Stimulated activated CD8-positive, alpha-beta memory T cell treated with anti-CD3 and anti-CD28 coated beads, Interleukin-4, amount 100 ng/mL, for 4 hours (primary cell): ENCODE measurements at places on chromosomes 5 and 9.

DNA sequence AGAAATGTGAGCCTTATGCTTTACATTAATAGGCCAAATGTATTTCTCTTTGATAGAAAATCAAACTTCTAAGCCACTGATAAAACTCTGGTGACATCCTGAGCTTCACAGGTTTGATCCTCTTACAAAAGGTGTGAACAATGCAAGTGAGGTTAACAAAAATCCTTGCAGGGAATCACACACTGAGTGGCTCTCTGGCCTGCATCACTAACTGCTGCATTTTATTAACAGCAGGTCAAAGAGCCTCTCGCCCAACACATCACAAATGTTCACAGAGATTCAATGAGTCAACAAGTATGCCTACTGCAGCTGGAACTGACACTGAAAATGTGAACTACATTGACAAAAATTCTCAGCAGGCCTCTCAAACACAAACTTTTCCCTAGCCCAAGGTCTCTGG is 122.3 kb downstream of the SEMA5A start:
- no peak for DNase-seq

- no peak for DNase-seq
Measured at GRCh38 chr9:19922476-19923118, 133.8 kb upstream of the SLC24A2 start.

DNA sequence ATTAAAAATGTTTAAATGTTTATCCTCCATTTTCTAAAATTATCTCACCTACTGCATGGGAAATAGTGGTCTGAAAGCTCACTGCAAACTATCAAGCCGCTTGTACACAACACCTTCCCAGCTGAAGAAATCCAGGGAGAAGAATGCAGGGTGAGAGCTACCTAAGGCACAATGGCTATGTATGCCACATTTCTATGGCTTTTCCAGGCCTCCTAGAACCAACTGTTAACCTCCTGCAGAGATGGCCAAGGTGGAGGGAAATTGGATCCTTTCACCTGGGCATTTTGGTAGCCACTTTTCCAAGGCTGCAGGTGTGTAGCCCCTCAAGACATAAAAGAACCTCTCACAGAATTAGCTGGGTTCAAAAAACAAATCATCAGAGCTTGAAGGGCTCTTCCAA is 286.4 kb downstream of the EBF1 start:
- no peak for DNase-seq

DNA sequence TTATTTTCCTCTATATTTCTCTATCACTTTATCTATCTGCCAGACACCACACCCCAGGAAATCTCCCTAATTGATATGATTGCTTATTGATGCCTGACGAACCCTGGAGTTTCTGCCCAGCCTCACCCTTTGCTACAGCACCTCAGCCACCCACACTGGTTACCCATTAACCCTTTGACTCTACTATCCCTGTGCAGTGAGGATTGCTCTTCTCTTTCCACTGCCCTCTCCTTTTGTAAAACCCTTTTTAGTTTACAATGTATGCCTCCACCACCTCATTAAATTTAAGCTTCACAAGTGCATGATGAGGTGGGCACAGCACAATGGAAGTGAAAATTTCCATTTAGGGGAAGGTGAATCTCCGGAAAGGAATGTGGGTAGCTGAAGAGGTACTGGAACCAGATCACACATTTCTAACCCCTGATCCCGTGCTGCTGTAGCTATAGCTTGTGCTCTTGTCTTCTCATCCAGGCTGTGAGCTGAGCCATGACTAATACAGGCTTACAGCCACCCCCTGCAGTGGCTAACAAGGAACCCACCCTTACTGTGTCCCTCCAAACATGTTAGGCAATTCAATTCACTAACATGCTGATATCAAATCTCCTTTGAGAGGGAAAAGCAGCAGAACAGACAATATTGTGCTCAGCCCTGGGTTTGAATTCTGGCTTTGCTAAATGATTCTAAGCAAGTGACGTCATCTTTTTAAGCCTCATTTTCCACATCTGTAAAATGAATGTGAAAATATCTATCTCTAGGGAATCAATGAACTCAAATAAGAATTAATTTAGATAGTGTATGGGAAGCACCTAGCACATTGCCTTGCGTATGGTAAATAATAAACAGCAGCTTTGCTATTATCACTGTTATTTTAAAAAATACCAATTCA is 186.9 kb upstream of the TRIM32 start:
- no peak for DNase-seq

DNA sequence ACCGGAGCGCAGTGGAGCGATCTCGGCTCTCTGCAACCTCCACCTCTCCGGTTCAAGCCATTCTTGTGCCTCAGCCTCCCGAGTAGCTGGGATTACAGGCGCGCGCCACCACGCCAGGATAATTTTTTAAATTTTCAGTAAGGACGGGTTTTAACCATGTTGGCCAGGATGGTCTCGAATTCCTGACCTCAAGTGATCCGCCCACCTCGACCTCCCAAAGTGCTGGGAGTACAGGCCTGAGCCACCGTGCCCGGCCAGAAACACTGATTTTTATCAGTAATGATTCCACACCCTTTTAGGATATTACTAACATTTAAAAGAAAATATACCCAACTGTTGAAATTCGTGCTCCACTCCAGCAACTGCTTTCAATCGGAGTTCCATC is 464 bp upstream of the FAM151B start:
- no peak for DNase-seq

DNA sequence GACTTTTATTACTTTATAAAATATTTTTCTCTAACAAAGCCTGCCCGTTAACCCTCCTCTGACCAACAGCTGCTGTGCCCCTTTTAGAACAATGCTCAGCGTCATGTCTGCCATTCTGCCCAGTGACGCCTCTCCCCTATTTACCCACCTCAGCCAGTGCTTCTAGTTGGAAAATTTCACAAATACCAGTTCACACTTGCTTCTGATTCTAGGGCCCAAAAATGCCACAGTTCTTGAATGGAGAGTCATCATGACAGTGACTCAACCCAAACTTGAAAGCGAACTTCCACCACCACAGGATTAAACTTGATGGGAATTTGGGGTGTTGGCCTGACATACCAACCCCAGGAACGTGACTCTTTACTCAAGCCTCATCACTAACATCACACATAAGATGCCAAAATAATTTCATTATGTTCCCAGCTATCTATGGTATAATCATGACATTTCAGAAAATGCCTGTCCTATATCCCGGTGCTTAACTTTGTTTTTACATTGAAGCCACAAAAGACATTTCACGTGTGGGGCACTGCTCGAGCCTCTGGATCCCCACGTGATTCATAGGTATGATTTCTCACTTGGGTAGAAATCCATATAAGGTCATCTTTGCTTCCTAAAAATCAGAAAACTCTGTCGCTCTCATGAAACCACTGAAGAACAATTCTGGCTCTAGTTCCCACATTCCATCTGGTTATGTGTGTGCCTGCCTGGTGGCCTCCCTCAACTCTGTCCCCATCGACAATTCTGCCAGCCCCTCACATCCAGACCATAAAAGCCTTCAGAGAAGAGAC is 220.9 kb downstream of the ACTL7B start:
- no peak for DNase-seq

GRCh38 chr9:127540664-127541041 is 71.4 kb upstream of the STXBP1 start:
- no peak for DNase-seq

- no peak for DNase-seq
Measured at GRCh38 chr9:120032639-120033038, 547.3 kb downstream of the CDK5RAP2 start.

DNA sequence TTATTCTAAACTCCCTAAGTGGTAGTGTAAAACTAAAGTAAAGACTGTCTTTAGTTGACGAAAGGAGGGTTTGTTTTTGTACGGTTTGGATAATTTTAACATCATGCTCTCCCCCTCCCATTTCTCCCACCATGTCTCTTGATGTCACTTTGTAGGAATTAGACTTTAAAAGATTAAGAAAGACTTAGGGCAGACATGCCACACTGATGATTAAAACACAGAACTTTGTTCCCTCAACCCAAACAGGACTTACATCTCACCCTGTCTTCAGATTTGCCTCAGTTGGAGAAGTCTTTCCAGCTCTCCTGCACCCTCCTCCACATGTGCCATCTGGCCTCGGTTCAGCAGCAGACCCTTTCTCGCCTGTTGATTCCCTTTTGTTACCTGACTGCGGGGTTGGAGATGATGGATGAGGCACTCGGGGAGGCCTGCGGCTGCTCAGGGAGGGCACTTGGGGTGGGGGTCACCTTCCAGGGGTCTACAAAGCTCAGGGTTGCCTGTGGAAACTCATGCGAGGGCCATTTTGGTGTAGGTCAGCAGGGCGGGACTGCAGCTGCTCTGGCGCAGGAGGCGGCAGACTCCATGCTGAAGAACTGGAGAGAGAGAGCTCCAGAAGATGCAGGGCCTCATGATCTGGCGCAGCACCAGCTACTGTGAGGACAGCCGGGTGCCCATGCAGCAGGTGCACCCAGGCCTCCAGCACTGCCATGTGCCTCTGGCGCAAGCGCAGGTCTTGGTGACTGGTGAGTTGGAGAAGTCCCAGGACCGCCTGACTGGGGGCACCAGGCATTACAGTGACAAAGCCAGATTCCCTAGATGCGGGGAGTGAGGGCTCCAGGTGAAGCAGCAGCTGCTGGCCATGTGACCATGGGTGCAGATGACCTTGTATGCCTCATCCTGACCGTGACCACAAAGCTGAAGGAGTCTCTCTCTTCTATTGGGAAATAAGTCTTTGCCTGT is 24.5 kb upstream of the EXOC3 start:
- DNase-seq = no peak

DNA sequence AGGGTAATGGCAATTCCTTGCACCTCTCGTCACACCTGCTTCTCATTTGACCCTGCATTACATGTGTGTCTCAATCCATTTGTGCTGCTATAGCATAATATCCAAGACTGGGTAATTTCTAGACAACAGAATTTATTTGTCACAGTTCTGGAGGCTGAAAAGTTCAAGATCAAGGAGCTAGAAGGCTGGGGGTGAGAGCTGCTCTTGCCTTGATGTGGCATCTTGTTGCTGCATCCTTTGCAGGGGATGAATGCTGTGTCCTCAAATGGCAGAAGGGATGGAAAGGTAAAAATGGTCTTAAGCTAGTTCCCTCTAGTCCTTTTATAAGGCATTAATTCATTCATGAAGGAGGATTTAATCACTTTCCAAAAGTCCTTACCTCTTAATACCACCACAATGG is 323.7 kb upstream of the RPS23 start:
- no peak for DNase-seq
